ENCODE measurements at places on chromosomes 11 and 22.

DNA sequence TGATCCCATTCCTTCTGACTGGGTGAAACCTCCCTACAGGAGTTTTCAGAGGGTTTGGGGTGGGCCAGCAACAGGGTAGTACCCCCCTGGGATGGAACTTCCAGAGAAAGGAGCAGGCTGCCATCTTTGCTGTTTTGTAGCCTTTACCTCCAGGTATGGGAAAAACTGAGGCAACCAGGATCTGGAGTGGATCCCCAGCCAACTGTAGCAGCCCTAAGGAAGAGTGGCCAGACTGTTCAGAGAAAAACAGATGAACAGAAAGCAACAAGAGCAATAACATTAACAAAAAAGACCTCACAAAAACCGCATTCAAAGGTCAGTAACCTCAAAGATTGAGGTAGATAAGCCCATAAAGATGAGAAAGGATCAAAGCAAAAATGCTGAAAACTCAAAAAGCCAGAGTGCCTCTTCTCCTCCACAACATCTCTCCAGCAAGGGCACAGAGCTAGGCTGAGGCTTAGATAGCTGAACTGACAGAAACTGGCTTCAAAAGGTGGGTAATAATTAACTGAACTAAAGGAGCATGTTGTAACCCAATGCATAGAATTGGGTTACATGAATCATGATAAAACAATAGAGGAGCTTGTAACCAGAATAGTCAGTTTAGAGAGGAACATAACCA lies 1288.6 kb upstream of the CNTN5 start:
- DNase-seq, result no peak

DNA sequence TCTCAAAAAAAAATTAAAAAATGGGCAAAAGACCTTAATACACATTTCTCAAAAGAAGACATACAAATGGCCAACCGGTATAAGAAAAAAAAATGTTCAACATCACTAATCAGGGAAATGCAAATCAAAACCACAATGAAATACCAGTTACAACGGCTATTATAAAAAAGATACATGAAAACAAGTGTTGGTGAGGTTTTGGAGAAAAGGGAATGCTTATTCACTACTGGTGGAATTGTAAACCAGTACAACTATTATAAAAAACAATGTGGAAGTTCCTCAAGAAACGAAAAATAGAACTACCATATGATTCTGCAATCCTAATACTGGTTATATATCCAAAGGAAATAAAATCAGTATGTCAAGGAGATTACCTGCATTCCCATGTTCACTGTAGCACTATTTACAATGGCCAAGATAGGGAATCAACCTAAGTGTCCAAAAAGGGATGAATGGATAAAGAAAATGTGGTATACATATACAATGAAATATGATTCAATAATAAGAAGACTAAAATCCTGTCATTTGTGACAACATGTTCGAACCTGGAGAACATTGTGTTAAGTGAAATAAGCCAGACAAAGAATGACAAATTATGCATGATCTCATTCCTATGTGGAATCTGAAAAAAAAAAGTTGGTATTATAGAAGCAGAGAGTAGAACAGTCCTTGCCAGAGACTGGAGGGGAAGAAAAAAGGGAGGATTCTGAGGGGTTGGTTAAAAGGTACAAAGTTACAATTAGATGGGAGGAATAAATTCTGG lies 256.9 kb upstream of the PITPNB start:
- DNase-seq, result no peak

- DNase-seq, result no peak
Observed at GRCh38 chr11:120517801-120518291, 6.3 kb downstream of the GRIK4 start.

DNA sequence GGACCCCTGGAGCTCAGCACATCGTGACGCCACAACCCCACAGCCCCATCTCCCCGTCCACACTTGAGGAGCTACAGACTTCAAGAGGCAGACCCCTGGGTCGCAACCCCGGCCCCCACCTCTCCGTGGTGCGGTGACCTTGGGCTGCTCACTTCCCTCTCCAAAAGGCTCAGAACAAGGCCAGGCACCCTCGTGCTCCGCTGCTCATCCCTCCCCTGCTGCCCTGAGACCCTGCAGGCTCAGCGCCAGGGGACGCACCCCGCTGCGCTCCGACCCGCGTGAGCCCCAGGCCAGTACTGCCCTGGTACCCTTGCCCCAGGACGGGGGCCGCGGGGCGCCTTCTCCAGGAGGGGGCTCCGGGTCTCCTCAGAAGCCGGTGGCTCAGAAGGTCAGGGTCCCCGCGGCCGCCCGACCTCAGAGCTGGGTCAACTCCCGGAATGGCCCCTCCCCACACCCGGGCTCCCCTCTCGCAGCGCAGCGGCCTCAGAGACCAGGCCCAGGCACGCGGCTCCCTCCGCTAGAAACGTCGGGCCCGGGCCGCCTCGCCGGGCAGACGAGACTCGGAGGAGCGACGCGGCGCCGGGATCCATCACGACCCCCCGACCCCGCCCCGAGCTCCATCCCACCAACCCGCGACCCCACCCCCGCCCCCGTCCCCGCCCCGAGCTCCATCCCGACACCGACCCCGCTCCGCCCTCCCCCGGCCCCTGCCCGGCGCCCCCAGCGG lies 563 bp downstream of the GATD1 start:
- no peak for DNase-seq

GRCh38 chr11:116707161-116707629 lies 65.6 kb downstream of the BUD13 start:
- no peak for DNase-seq

GRCh38 chr22:20885557-20886323 lies 26.9 kb downstream of the SNAP29 start:
- DNase-seq, result peak; percentile 55

DNA sequence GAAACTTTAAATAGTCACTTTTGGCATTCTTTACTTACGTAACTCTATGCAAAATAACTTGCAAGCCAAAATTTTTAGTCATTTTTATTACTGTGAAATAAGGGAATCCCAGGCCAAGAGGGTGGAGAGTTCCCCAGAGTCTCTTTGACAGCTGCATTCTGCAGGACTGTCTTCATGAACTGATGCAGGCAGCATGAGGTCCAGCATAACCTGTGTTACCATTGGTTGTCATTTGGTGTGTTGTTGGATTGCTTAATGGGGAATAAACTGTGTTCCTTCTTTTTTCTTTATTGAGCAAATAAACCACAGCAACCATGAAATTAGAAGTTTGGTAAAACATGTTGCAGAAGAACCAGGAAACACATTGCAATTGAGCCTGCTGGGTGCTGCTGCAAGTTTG lies 24.6 kb downstream of the MMP27 start:
- DNase-seq, result peak; percentile 42

DNA sequence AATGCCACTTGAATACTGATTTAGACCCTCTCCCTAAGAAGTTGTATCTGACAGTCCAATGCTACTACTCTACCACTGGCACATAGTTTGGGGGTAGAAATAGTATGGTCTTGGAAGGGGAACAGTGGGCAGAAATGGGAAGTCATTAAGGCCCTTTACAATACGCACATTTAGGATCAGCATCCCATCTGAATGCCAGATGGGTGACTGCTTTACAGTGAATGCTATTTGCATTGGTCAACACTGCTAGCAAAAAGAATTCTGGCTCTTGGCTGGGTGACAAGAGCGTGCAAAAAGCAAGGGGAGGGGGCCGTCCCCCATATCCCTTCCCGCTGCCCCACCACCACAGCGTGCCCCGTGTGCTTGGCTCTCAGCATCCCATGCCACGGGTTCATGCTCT lies 104.7 kb upstream of the BID start:
- DNase-seq, result peak; percentile 74

DNA sequence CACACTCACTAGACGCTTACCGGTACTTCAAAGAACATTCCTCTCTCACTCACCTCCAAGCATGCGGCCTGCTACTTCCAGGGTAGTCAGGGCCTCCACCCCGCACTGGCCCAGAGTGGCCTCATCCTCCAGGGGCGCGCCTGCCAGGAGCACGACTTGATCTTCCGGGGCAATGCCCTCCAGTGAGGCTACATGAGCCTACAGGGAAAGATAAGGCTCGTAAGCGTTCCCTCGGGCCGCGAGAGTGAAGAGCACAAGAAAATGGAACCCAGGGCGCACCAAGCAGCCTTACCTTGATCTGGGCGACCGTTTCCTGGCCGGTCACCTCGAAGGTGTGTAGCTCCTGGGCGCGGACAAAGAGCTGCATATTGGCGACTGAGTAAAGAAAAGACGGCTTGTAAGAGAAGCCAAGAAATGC lies 478 bp downstream of the FAU start:
- DNase-seq, result no peak

DNA sequence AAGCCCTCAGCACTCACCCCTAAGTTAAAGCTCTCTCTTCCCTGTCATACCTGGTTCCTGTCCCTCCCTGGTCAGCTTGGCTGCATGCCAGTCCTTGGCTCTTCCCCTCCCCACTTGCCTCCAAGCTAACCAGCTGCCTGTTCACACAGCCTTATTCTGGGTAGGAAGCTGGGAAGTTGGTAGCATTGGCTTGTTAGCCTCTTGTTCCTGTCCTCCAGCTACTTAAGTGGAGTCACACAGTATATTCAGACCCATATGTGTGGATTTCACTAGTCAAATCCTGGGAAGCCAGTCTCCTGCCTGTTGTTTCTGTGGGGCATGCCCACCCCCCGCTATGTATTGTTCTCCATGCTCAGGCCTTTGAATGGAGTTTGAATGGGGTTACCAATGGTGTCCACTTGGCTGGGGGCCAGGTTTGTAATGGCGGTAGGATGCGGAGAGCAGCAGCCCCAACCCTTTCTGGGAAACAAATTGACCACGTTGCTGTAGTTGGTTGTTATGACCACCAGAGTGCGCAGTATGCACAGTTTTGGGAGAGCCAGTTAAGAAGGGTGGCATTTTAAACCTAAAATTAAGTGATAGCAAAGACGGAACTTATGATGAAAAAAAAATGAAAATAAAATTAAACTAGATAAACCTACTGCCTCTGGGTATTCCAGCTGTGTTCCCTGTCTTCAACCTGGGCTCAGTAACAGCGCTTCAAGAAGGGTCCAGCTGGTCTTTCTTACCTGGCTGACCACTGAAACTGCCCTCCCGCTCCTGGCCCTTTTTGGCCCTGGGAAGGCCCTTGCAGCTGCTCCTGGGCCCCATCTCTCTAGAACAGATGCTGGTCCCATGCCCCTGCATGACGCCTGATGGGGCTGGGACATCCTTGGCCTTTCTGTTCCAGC lies 10.7 kb upstream of the RPS3 start:
- peak; percentile 77 for DNase-seq

GRCh38 chr11:41201156-41201555 lies 258.3 kb downstream of the LRRC4C start:
- peak; percentile 55 for DNase-seq

GRCh38 chr22:26168330-26168851 lies 871 bp upstream of the SEZ6L start:
- DNase-seq, result no peak

DNA sequence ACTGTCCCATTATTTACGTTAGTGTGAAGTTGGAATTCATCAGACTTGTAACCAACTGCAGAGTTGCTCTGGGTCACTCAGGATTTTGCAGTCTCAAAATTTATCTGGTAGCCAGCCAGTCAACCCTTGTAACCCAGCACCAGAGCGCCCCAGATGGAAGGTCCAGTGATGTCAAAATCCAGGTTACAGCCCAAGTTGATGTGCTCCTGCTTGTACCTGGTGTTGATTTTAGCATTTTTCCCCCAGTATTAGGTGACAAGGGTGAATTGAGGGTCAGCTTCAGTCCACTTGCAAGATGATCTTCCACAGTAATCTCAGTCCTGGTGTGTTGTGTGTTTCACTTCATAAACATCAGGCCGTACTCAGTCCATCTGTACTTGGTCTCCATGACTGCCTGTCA lies 7.5 kb downstream of the TIMM10B start:
- DNase-seq, result no peak

DNA sequence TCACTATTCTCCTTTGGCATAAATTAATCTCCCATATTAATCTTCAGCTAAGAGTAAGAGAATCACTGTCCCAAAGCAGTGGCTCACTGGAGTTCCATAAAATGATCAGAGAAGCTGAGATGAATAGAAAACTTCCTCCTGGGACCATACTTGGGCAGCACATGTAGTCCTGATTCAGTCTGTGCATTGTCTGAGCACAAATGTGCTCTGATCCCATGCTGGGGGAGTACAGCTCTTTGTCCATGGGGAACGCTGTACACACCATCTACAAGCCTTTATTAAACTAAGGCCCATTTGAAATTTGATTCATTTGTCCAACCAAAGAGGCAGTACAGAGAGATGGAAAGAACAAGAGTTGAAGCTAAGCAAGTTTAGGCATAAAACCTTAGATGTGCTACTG lies 147.4 kb upstream of the PGR start:
- no peak for DNase-seq

DNA sequence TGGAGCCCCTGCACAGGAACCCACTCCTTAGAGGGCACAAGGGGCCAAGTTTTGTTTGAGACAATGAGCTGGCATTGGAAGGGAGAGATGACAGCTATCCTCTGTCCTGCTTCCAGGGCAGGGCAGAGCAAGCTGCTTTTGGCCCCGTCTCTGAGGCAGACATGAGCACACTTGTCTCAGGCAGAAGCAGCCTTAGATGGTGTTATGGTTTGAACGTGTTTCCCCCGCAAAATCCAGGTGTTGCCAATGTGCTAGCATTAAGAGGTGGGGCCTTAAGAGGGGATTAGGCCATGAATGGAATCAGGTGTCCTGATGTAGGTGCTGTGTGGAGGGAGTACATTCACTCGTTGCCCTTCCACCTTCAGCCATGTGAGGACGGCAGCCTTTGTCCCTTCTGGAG lies 2.5 kb downstream of the TP53AIP1 start:
- no peak for DNase-seq

- no peak for DNase-seq
Observed at GRCh38 chr22:45891996-45892621, 84.9 kb downstream of the WNT7B start.

DNA sequence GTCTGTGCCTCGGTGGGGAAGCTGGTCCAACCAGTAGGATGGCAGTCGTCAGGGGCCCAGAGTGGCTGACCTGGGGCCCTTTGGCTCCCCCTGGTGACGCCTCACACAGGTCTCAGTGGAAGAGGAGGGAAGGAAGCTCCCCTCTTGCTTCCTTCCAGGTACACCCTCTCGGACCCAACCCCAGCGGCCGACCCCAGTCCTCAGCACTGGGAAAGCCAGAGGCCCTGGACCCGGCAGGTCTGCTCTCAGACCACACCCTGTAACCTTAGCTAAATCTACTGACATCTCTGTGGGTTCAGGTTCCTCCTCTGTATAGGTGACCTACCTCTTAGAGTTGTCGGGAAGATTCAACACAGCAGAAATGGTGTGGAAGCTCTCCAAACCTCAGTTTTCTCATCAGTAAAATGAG lies 3.4 kb upstream of the SCUBE1 start:
- peak; percentile 10 for DNase-seq

GRCh38 chr11:64034411-64034811 lies 1.3 kb upstream of the FLRT1 start:
- no peak for DNase-seq

- DNase-seq, result peak; percentile 64
Observed at GRCh38 chr11:86440305-86440716, 65.6 kb downstream of the CCDC81 start.

- peak; percentile 82 for DNase-seq
Observed at GRCh38 chr11:2825261-2825888, 60.2 kb downstream of the CDKN1C start.
